ENCODE measurements at places on chromosomes 5 and 9. TPM values are rescaled to one million over a fixed set of nuclear protein-coding genes. Genes with fewer than 3 reads are reported as not detected.

GRCh38 chr5:113371721-113372196 is 63.0 kb downstream of the TSSK1B start:
- DNase-seq, result no peak

ZFP37 gene
- total RNA-seq, result 2.3 TPM

GRCh38 chr5:56388229-56388985 is 155.3 kb upstream of the ANKRD55 start:
- DNase-seq, result no peak

NR4A3 gene
- 0.06 TPM for total RNA-seq

DNA sequence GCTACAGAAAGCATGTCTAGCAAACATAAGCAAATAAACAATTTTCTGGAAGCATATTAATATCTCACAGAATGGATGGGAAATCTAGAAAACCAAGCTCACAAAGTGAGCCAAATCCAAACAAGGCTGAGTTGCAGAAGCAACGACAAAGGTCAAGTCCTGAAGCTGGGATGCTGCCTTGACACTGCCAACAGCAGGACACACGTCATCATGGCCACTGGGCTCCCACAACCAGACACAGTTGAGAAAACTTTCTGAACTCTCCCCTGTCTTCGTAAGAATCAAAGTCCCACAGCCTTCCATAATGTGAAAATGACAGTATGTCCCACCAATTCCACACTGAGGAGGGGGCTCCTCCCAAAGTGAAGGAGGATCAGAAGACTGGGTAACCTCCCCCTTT is 37.6 kb downstream of the EPB41L4A start:
- no peak for DNase-seq

- no peak for DNase-seq
Measured at GRCh38 chr5:19406576-19407365, 581.2 kb downstream of the CDH18 start.

DNA sequence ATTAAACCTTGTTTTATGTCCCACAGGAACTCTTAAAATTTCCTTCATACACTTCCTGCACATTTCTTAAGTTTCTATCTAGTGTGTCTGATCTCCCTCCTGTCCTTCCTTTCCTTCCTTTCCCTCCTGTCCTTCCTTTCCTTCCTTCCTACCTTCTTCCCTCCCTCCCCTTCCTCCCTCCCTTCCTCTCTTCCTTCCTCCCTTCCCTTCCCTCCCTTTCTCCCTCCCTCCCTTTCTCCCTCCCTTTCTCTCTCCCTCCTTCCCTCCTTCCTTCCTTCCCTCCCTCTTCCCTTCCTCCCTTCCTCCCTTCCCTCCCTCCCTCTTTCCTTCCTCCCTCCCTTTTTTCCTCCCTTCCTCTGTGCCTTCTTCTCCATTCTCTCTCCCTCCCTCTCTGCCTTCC is 414.9 kb downstream of the ENC1 start:
- no peak for DNase-seq

GRCh38 chr5:96260009-96260408 is 173.0 kb downstream of the PCSK1 start:
- DNase-seq, result no peak

HMMR gene
- total RNA-seq, result 45.7 TPM

DNA sequence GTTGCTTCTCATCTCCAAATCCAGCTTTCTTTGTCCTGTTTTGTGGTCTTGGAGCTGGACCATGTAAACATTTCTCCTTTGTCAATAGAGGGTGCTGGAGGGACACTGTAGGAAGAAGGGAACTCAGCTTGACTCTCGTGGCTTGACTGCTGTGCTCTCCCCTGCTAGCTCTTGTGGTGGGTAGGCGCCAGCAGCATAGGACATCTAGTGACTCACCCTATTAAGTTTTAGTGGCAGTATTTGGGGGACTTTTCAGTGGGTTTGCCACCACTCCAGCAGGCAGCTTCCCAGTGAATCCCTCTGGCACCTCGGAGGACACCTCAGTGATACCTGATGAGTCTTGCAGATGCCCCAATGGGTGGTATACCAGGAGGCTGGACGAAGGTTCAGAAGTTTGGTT is 97.8 kb downstream of the TSSK1B start:
- peak; percentile 72 for DNase-seq

DNA sequence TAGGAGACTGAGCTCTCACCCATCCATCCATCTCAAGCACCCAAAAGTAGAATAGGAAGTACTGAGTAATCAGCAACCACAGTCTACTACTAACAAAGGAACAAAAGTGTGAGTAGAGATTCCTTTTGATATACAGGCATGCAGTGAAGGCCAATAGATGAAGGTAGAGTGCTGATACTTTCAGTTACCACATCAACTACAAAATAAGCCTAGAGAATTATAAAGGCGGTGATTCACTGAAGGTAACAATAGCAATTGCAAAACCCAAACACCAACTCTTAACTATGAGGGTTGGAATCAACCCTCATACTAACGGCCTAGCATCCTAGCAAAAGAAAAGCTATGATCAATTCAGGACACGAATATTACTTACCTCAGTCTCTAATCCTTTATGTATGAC is 992.6 kb downstream of the DNAH5 start:
- DNase-seq, result no peak

- DNase-seq, result no peak
Measured at GRCh38 chr5:44969825-44970224, 161.1 kb downstream of the MRPS30 start.

- DNase-seq, result peak; percentile 57
Measured at GRCh38 chr5:78927657-78928282, 57.3 kb downstream of the ARSB start.

- DNase-seq, result no peak
Measured at GRCh38 chr5:26024774-26025173, 1013.6 kb downstream of the CDH9 start.

GRCh38 chr5:178431063-178431781 is 159.0 kb downstream of the COL23A1 start:
- no peak for DNase-seq

- DNase-seq, result no peak
Measured at GRCh38 chr9:106056328-106056727, 362.0 kb downstream of the TMEM38B start.

LCN15 gene
- total RNA-seq, result not detected
